ENCODE measurements at places on chromosomes 7 and 10.
A peak's percentile ranks its signal among the peaks of the same experiment; 100 is the strongest.

- H3K4me3 ChIP-seq, result peak overlapping the region; percentile 72
- peak overlapping the region; percentile 92 for H3K27ac ChIP-seq
- H3K4me1 ChIP-seq, result peaks cover 91% of the 10 kb centered on the region
- DNase-seq, result no peak
- no peaks in the 10 kb centered on the region for H3K27me3 ChIP-seq
Measured at GRCh38 chr7:130913639-130914553, 179.9 kb upstream of the KLF14 start.

DNA sequence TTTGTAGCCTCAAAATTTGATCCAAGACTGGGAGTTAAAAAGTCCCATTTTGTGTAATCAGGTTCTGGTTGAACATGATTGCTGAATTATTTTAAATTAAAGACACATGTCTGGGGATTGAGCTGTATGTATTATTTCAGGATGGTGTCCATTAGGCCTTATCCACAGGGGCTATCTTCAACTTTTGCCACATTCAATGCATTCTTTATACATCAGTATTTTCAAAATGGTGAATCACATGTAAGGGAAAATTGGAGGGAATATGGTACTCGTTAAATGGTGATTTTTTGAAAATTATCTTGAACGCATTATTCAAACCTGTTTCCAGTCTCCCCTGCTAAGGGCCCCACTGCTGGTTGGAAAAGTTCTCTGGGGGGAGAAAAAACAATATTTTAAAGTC is 367.7 kb upstream of the NPVF start:
- no peak for DNase-seq
- no peak overlapping the region for H3K4me3 ChIP-seq
- no peak overlapping the region for H3K27ac ChIP-seq
- H3K4me1 ChIP-seq, result no peaks in the 10 kb centered on the region
- no peaks in the 10 kb centered on the region for H3K36me3 ChIP-seq
- no peaks in the 10 kb centered on the region for H3K27me3 ChIP-seq

GRCh38 chr10:49619613-49620012 is 5.8 kb downstream of the CHAT start:
- H3K27ac ChIP-seq, result no peak overlapping the region
- no peak for DNase-seq
- no peaks in the 10 kb centered on the region for H3K4me1 ChIP-seq
- H3K4me3 ChIP-seq, result no peak overlapping the region

DNA sequence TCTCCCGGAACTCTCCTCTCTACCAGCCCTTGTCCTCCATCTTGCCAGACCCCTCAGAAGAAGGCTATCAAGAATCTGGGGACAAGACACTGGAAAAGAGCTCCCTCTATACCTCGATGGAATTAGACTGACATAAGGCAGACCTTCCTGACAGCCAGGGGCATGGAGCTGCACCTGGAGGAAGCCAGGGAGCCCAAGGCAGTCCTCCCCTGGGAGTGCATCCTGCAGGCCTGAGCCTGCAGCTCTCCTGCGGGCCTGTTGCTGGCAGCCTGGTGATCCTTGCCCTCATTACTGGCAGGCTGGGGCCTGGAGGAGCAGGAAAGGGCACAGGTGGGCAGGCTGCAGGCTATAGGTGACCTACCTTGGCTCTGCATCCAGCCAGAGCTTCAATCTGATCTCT is 323.4 kb downstream of the GRID1 start:
- H3K4me3 ChIP-seq, result no peak overlapping the region
- H3K27me3 ChIP-seq, result no peaks in the 10 kb centered on the region
- H3K36me3 ChIP-seq, result no peaks in the 10 kb centered on the region
- DNase-seq, result no peak
- no peaks in the 10 kb centered on the region for H3K4me1 ChIP-seq
- H3K27ac ChIP-seq, result no peak overlapping the region

GRCh38 chr7:13259930-13260329 is 572.5 kb downstream of the ARL4A start:
- no peak overlapping the region for H3K4me3 ChIP-seq
- H3K27ac ChIP-seq, result no peak overlapping the region

GRCh38 chr7:39667341-39667923 is 44.1 kb downstream of the RALA start:
- H3K27ac ChIP-seq, result no peak overlapping the region
- no peak for DNase-seq
- peaks cover 2% of the 10 kb centered on the region for H3K36me3 ChIP-seq
- no peak overlapping the region for H3K4me3 ChIP-seq
- no peaks in the 10 kb centered on the region for H3K27me3 ChIP-seq
- H3K4me1 ChIP-seq, result no peaks in the 10 kb centered on the region

- no peaks in the 10 kb centered on the region for H3K27me3 ChIP-seq
- no peak for DNase-seq
- H3K4me3 ChIP-seq, result no peak overlapping the region
- H3K4me1 ChIP-seq, result no peaks in the 10 kb centered on the region
- H3K27ac ChIP-seq, result no peak overlapping the region
Measured at GRCh38 chr10:92164036-92164696, 126.7 kb downstream of the CPEB3 start.

GRCh38 chr10:119198438-119198837 is 8.9 kb upstream of the GRK5 start:
- peak; percentile 52 for DNase-seq
- H3K36me3 ChIP-seq, result no peaks in the 10 kb centered on the region
- no peaks in the 10 kb centered on the region for H3K27me3 ChIP-seq
- no peak overlapping the region for H3K27ac ChIP-seq
- H3K4me1 ChIP-seq, result no peaks in the 10 kb centered on the region
- no peak overlapping the region for H3K4me3 ChIP-seq

- no peak overlapping the region for H3K27ac ChIP-seq
- H3K36me3 ChIP-seq, result no peaks in the 10 kb centered on the region
- DNase-seq, result no peak
- no peaks in the 10 kb centered on the region for H3K27me3 ChIP-seq
Measured at GRCh38 chr7:133746847-133747246, 380.3 kb upstream of the LRGUK start.

DNA sequence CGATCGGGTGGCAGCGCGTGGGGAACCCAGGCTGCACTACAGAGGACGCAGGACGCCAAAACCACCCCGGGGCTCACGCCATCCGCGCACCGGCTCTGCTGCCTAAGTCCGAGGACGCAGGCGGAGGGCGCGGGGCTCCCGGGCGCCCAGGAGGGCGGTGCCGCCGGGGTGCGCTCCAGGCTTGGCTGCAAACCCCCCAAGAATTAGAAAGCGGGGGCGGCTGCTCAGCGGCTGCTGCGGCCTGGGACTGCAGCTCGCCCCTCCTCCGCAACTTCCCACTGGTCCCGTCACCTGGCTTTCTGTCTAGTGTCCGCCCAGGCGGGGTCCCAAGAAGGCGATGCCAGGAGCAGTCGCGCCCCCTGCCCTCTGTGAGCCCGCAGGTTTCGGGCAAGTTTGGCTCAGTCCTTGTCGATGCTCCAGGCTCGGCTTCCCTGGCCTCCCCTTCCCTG is 1.7 kb upstream of the POU6F2 start:
- peak; percentile 4 for DNase-seq
- no peaks in the 10 kb centered on the region for H3K36me3 ChIP-seq
- peaks cover 38% of the 10 kb centered on the region for H3K27me3 ChIP-seq
- H3K4me3 ChIP-seq, result peak overlapping the region; percentile 52

GRCh38 chr10:934746-935406 is 3.4 kb upstream of the LARP4B start:
- H3K36me3 ChIP-seq, result no peaks in the 10 kb centered on the region
- peaks cover 13% of the 10 kb centered on the region for H3K4me1 ChIP-seq
- no peaks in the 10 kb centered on the region for H3K27me3 ChIP-seq

DNA sequence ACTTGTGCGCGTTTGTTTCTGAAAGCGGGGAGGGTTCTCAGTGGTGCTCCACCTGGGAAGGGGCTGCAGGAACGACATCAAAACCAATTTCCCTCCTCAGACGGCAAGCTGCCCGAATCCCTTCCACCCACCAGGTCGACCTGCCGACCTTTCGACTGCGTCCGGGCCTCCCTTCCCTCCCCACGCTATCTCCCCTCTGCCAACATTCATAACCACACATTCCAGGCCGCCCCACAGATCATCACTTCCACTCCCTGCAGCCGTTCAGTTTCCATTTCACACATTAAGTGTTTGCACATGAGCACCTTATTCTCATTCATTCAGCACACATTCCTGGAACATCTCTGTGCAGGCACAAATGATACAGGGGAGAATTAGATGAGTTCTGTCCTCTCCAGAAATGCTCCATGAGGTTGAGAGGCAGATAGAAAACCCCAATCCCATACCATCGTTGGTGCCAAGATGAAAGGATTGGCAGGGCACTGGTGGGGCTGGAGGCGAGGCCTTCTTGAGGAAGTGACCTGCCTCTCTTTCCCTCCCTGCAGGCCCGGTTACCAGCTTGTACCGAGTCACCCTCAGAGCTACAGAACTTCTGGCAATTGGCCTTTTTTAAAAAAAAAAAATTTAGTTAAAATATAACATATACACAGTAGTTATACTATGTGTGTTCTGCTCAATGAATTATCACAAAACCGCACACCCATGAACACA is 70.0 kb downstream of the MINDY4 start:
- DNase-seq, result no peak
- no peak overlapping the region for H3K27ac ChIP-seq
- H3K4me1 ChIP-seq, result no peaks in the 10 kb centered on the region
- no peaks in the 10 kb centered on the region for H3K27me3 ChIP-seq

GRCh38 chr10:102286216-102286615 is 40.9 kb downstream of the GBF1 start:
- H3K27ac ChIP-seq, result no peak overlapping the region
- no peak for DNase-seq
- H3K4me3 ChIP-seq, result no peak overlapping the region
- H3K4me1 ChIP-seq, result peaks cover 2% of the 10 kb centered on the region

DNA sequence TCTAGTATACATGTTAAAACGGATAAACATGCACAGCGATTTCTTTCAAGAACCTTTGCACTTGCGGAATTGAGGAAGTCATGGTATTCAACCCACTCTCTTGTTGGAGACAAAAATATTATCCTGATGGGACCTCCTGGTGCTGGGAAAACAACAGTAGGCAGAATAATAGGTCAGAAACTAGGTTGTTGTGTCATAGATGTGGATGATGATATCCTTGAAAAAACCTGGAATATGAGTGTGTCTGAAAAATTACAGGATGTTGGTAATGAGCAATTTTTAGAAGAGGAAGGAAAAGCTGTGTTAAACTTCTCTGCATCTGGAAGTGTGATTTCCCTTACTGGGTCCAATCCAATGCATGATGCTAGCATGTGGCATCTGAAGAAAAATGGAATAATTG is 6.9 kb downstream of the THNSL1 start:
- no peaks in the 10 kb centered on the region for H3K27me3 ChIP-seq
- peaks cover 1% of the 10 kb centered on the region for H3K4me1 ChIP-seq
- no peak overlapping the region for H3K4me3 ChIP-seq
- H3K27ac ChIP-seq, result no peak overlapping the region
- peak; percentile 22 for DNase-seq
- H3K36me3 ChIP-seq, result peaks cover 4% of the 10 kb centered on the region

DNA sequence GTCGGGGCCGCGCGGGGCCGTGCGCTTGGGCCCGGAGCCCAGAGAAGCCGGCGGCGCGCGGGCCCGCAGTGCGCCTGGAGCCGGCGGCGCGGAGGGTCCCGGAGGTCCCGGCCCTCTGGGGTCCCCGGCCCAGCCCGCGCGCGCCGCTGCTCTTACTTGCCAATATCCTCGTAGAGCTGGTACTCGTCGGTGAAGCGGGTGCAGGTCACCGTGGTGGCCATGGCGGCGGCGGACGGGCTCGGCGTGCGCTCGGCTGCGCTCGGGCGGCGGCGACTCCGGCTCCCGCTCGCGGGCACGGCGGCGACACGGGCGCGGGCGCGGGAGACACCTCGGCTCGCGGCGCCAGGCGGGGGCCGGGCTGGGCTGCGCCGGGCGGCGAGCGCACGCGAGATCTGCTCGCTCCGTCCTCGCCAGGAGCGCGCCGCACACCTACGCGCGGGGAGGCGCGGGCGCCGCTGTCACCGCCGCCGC is at the start of gene CAMK2B:
Gene CAMK2B (minus strand): TSS at position 394 of the 471 bp plus-strand sequence. CDS start 173 bp downstream, at position 221.
- H3K4me3 ChIP-seq, result peak within 1 kb of the TSS; percentile 42
- no peaks in the 10 kb centered on the region for H3K36me3 ChIP-seq
- no peak for DNase-seq
- peaks cover 10% of the 10 kb centered on the region for H3K4me1 ChIP-seq
- peaks cover 6% of the 10 kb centered on the region for H3K27me3 ChIP-seq
- H3K27ac ChIP-seq, result no peak within 1 kb of the TSS

DNA sequence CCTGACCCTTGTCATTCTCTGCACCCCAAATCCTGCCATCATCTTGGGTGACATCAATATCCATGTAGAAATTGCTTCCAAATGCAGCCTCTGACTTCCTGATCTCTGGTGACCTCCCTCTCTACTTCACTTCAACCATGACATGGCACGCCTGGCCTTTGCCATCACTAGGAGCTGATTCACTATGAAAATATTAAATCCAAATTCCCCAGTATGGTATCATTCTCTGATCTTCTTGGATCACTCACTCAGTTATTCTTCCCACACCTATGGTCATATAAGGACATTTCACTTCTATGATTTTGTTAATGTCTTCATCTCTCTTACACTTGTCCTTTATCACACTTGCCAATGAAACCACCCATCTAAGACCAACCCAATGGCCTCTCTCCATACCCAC is 73.7 kb upstream of the ODAD2 start:
- no peak for DNase-seq
- H3K36me3 ChIP-seq, result peaks cover 7% of the 10 kb centered on the region
- no peak overlapping the region for H3K4me3 ChIP-seq

- no peaks in the 10 kb centered on the region for H3K36me3 ChIP-seq
- no peak for DNase-seq
- no peaks in the 10 kb centered on the region for H3K4me1 ChIP-seq
- H3K27ac ChIP-seq, result no peak overlapping the region
- H3K4me3 ChIP-seq, result no peak overlapping the region
Measured at GRCh38 chr10:109215291-109216075, 707.8 kb downstream of the XPNPEP1 start.

GRCh38 chr7:150685219-150686029 is at the start of gene GIMAP2:
Gene GIMAP2 (plus strand): TSS chr7:150685706. CDS start chr7:150687060, 1,354 bp downstream.
- H3K36me3 ChIP-seq, result peaks cover 26% of the 10 kb centered on the region
- peak within 1 kb of the TSS; percentile 88 for H3K27ac ChIP-seq
- H3K4me1 ChIP-seq, result peaks cover 30% of the 10 kb centered on the region

- DNase-seq, result no peak
- H3K36me3 ChIP-seq, result no peaks in the 10 kb centered on the region
- H3K27me3 ChIP-seq, result no peaks in the 10 kb centered on the region
- no peaks in the 10 kb centered on the region for H3K4me1 ChIP-seq
Measured at GRCh38 chr10:114729103-114729659, 71.1 kb upstream of the ABLIM1 start.

- no peak for DNase-seq
- H3K4me3 ChIP-seq, result no peak overlapping the region
- H3K36me3 ChIP-seq, result no peaks in the 10 kb centered on the region
- no peaks in the 10 kb centered on the region for H3K4me1 ChIP-seq
Measured at GRCh38 chr7:88281749-88282148, 24.9 kb downstream of the STEAP4 start.

DNA sequence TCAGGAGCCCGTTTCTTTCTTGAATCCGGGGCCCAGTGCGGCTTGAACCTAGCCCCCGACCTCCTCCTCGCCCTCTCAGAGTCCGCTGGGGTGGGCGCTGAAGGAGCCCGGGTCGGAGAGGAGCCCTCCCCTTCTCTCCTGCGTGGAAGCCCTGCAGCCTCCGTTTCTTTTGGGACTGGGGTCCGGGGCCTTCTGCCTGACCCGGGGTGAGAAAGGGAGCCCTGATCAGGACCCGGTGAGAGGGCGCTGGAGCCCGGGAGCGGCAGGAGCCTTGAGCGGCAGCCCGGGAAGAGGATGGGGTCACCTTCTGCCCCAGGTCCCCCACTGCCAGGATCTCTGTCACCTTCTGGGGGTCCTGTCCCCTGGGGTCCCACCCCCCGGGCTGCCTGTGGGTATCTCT is 162.3 kb downstream of the ZNF33B start:
- no peaks in the 10 kb centered on the region for H3K4me1 ChIP-seq
- H3K27ac ChIP-seq, result no peak overlapping the region
- H3K4me3 ChIP-seq, result no peak overlapping the region
